Left colon (tissue), 2 donors: ENCODE measurements at places on chromosomes 5 and 9. TPM values are rescaled to one million over a fixed set of nuclear protein-coding genes. Genes with fewer than 3 reads are reported as not detected.

Gene FOXD4
- 0.24 TPM for total RNA-seq

Gene GARIN3
- total RNA-seq, result not detected

Gene HTR4
- 12.2 TPM for total RNA-seq

Gene DOCK8
- total RNA-seq, result 18.8 TPM

Gene PCDHA12
- 0.18 TPM for total RNA-seq

Gene SEMA5A
- 37.4 TPM for total RNA-seq

Gene ZNF367
- 1.6 TPM for total RNA-seq

Gene PAEP
- not detected for total RNA-seq

Gene PELO
- 21.2 TPM for total RNA-seq

Gene GGTA1
- 5.6 TPM for total RNA-seq

Gene PURA
- 20.0 TPM for total RNA-seq

Gene DRD1
- 0.17 TPM for total RNA-seq
